ENCODE measurements at places on chromosomes 6 and 20.

DNA sequence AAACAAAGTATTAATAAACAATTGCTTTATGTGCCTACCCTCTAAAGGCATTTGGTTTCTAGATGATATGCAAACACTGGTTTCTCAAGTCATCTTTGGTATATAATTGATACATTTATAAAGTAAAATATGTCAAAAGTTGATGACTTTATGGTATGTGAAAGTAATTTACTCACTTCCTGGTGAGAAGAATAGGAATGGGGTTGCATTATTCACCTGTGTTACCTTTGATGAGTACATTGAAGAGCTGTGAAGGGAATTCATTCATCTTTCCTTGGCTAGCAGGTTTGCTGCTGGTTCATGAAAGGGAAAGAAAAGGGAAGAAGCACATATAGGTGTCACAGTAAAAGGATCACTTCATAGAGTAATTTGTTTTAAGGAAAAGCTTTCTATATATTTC is 20.4 kb downstream of the RNF217 start:
- DNase-seq, result no peak

- DNase-seq, result no peak
These were observed 171.4 kb upstream of the PRSS16 start for GRCh38 chr6:27076116-27076515.

DNA sequence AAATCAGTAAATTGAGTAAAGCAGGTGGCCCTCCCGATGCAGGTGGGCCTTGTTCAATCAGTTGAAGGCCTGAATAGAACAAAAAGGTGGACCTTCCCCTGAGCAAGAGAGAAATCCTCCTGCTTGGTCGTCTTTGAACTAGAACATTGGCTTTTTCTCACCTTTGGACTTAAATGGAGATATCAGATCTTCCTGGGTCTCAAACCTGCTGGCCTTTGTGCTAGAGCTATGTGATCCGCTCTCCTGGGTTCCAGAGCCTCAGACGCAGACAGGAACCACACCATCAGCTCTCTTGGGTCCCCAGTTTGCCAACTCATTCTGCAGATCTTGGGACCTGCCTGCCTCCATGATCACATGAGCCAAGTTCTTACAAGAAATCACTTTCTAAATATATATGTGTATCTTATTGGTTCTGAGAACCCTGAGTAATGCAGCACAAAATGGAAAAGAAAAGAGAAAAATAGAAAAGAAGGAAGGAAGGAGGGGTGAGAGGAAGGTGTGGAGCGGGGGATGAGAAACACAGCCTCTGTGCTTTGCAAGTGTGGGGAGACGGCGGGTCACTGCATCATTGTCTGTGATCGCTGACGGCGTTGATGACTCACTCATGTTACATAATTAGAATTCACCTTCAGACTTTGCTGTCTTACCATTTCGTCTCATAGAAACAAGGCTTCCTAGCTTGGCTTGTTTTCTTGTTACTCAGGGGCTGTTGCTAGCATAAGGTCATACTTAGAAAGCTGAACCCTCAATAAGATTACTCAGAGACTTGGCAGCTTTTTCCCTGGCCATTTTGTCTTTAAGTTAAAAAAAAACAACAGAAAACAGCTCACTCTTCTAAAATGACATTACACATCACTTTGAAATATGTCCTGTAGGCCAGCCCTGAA is 85.7 kb upstream of the NEDD9 start:
- peak; percentile 65 for DNase-seq

DNA sequence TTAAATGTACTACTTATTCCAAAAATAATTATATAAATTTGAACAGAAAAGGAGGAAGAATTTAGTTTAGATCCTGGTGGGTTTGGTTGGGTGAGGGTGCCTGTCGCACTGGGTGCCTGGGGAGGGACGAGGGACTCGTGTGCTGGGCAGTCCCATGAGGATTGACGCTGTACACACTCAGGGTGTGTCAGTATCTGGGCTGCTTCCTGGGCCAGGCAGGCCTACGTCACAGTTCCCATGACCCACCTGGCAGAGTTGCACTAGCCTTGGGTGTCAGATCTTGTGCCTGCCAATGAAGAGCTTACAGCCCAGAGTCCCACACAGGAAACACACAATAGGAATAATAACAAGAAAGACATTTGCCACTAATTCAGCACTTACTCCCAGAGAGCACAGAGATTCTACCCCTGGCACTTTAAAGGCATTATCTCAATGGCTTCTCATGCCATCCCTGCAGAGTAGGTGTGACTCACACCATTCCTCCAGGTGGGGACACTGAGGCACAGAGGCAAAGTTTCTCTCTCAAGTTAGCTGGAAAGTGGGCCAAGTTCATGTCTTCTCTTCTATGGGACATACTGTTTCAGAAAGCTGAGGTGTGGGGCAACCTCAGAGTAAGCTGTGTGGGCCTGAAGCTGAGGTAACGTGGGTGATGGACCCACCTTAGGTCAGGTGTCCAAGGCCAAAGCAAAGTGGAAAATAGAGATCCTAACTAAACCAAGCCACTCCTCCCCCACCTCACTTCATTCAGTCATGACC is 1.3 kb upstream of the SDCBP2 start:
- peak; percentile 74 for DNase-seq

DNA sequence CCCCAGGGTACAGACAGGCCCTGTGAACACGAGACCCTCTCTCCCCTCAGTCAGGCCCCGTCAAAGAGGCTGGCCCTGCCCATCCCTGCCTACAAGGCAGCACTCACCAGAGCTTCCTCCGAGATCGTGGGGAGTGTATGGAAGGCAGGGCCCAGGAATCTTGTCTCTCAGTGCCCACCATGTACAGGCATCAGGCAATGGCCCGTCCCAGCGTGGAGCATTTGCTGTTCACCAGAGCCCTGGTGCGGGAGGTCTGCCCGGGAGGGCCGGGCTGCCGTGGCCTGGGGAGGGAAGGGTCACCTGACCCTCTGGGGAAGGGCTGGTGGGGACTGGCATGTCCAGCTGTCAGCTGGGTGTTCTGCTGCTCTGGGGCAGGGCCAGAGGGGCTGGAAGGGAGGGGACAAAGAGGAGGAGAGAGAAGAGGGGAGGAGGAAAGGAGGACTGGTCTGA is at the start of gene IP6K3:
IP6K3 (minus strand) TSS at position 255 of the 450 bp plus-strand sequence. CDS start 11,429 bp downstream, outside the sequence.
- peak; percentile 58 for DNase-seq

GRCh38 chr6:33822575-33823395 is 19.0 kb upstream of the MLN start:
- DNase-seq, result no peak

- DNase-seq, result no peak
These were observed 19.1 kb downstream of the ZFP64 start for GRCh38 chr20:52172392-52173047.

DNA sequence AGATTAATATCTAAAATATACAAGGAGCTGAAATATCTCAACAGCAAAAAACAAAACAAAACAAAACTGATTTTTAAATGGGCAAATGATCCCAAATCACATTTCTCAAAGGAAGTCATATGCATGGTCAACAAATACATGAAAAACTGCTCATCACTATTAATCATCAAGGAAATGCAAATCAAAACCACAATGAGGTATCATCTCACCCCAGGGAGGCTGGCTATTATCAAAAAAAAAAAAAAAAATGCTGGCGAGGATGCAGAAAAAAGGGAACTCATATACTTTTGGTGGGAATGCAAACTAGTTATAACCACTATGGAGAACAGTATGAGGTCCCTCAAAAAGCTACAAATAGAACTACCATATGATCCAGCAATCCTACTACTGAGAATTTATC is 34.6 kb downstream of the REPS1 start:
- DNase-seq, result no peak
